Activated naive CD4-positive, alpha-beta T cell treated with Interleukin-2 at 50 U/mL for 16 hours (primary cell): ENCODE measurements at places on chromosomes 5 and 9.

DNA sequence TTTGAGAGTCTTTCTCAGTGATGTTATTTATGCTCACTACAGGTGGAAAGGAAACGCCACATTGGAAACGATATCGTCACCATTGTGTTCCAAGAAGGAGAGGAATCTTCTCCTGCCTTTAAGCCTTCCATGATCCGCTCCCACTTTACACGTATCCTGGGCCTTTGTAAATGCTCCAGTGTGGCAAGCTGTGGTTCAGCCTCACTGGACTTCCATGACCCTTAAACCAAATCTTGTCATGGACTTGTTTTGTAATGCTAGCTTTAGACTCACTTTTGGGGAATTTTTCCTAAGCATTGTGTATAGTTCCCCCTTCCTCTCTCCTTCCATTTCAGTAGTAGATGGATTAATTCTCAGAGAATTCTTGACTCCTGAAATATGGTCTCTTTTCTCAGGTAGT lies 60.9 kb upstream of the SLC2A8 start:
- DNase-seq, result no peak

DNA sequence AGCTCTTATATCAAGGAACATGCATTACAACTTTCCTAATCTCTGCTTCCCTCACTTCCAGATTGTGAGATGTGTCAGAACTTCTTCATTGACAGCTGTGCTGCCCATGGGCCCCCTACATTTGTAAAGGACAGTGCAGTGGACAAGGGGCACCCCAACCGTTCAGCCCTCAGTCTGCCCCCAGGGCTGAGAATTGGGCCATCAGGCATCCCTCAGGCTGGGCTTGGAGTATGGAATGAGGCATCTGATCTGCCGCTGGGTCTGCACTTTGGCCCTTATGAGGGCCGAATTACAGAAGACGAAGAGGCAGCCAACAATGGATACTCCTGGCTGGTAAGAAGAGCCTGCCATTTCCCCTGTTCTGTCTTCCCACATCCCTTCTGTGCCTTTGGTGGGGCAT lies 15.1 kb downstream of the PRDM9 start:
- DNase-seq, result no peak

DNA sequence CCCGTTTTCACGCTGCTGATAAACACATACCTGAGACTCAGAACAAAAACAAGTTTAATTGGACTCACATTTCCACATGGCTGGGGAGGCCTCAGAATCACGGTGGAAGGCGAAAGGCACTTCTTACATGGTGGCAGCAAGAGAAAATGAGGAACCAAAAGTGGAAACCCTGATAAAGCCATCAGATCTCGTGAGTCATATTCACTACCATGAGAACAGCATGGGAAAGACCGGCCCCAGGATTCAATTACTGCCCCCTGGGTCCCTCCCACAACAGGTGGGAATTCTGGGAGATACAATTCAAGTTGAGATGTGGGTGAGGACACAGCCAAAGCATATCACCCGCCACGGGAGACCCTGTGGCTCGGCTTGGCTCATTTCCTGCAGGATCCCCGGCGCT lies 20.2 kb downstream of the EXD3 start:
- DNase-seq, result no peak

- no peak for DNase-seq
These were observed 9.0 kb upstream of the FAT2 start for GRCh38 chr5:151600069-151600665.

DNA sequence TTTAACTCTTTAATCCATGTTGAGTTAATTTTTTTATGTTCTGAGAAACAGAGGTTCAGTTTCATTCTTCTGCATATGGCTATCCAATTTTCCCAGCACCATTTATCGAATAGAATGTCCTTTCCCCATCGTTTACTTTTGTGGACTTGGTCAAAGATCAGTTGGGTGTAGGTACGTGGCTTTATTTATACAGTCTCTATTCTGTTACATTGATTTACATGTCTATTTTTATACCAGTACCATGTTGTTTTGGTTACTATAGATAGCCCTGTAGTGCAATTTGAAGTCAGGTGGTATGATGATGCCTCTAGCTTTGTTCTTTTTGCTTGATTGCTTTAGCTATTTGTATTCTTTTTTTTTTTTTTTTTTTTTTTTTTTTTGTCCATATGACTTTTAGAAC lies 462.0 kb downstream of the HTR1A start:
- DNase-seq, result no peak

- no peak for DNase-seq
These were observed 295.9 kb downstream of the NFIB start for GRCh38 chr9:14018081-14018480.

GRCh38 chr5:79086116-79086515 lies 16.5 kb downstream of the BHMT2 start:
- no peak for DNase-seq

DNA sequence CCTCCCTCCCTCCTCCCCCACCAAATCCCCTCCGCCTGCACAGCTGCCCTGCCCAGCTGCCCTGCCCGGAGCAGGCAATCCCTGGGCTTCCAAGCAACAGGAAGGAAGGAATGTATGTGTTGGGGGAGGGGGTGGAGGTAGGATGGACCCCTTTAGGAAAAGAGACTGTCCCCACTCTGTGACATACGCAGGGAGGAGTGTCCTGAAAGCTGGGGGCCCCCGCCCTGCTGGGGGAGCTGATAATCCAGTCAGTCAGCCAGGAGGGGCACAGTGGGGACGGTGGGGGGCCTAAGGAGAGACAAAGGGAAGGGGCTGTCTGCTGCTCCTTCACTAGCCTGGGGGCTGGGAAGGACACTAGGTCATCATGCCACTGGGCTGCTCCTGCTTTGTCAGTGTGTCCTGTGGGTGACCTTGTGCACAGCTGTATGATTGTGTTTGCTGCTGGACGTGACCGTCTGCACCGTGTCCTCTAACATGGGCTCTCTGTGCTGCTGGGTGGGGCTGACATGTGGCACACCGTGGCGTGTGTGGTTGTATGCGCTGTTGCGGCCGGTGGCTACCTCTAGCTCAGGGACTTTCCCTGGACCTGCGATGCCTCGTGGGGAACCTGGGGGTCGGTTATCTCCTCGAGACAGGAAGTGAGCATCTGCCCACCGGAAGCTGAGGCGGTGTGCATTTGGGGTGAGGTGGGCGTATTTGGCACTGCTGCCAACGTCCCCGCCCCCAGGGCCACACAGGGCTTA lies 3.0 kb downstream of the N4BP3 start:
- DNase-seq, result peak; percentile 72

DNA sequence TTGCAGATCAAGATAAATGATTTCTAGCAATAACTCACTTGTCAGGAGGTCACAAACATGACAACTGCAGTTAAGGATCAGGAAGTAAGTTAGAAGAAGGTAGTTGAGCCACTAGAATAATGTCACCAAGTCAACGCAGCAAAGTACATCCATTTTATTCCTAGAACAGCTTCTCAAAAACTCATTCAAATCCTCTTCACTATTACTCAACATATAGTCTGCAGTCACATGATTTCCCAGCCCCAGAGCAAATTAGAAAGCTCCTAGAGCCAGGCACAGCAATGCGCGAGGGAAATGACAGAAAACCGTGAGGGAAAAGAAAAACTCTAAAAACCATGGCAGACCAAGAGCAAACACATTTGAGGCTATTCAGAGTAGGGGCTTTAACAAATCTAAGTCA lies 49.9 kb upstream of the ZNF622 start:
- DNase-seq, result no peak

GRCh38 chr5:22734907-22735306 lies 118.2 kb downstream of the CDH12 start:
- no peak for DNase-seq

DNA sequence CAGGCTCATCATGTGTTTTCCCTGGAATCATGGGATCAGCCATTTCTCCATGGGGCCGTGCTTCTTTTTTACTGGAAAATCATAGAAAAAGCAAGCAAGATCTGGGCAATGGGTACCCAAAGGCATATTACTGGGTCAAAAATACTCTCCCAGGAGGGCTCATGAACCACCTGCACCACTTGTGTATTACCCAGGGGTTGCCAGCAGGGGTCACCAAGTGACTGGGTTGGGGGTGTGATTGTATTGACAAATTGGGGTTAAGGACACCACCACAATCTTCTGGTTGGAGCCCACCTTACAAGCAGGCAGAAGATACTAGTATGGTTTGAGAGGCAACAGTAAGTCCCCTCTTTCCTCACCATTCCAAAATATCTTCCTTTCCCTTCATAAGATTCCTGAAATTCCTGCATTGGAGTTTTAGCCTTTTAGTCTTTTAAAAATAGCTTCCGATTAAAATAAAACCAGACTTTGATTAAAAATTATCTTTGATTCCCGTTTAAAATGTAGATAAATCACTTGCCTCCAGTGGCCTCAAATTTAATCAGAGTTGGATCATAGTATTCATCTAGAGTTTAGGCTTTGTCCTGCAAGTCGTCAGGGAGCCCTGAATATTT lies 603.3 kb downstream of the KIF4B start:
- peak; percentile 41 for DNase-seq

DNA sequence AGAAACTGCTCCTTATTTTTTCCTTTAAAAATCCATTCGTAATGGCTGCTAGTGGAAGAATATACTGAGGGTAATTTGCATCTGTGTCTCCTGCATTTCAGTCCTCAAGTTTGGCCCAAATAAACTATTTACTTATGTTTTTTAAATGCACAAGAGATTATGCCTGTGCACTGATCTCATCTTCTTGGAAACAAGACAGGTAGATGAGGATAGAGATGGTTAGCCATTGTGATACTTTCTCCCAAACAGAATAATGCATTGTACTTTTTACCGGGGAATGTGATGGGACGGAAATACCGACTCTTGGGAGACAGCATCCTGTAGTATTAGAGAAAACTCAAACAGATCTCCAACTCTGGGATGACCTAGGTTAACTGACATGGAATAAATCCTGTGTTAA lies 72.5 kb upstream of the DAB2 start:
- DNase-seq, result no peak

GRCh38 chr5:173670130-173670651 lies 53.7 kb upstream of the BOD1 start:
- DNase-seq, result no peak
